Astrocyte (in vitro differentiated cells and primary cell): ENCODE measurements at places on chromosomes 13 and 19. TPM values are rescaled to one million over a fixed set of nuclear protein-coding genes. Genes with fewer than 3 reads are reported as not detected.

GRCh38 chr13:113794086-113794485, 35.1 kb downstream of the TMEM255B start:
- no peaks in the 10 kb centered on the region for H3K4me1 ChIP-seq
- H3K36me3 ChIP-seq: no peaks in the 10 kb centered on the region
- H3K27me3 ChIP-seq: peaks cover 7% of the 10 kb centered on the region
- H3K27ac ChIP-seq: no peak overlapping the region

GRCh38 chr19:15759962-15760565, 22.3 kb downstream of the OR10H3 start:
- no peaks in the 10 kb centered on the region for H3K27me3 ChIP-seq
- H3K4me3 ChIP-seq: no peak overlapping the region
- DNase-seq: no peak
- no peaks in the 10 kb centered on the region for H3K36me3 ChIP-seq

DNA sequence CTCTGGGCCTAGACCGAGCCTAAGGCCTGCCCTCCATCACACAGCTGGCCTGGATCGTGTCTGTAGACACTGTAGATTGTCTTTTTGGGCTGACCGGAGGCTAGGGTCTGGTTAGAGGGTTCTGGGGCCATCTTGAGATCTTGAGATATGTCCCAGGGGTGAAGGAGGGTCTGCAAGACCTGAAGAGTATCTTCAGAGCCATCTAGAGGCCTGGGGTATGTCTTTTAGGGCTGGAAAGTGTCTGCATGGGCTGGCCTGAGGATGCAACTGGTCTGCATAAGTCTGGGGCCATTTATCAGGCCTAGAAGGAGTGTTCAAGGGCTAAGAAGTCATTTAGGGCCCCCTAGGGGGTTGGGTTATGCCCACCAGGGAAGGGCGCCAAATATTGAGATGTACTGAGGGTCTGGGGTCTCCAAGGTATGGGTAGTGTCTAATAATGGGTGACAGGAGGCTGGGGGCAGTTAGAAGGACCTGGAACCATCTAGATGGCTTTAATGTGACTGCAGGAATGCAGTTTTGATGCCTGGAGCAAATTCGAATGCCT, 555 bp downstream of the SCAF1 start:
- peak overlapping the region; percentile 99 for H3K27ac ChIP-seq
- peak overlapping the region; percentile 100 for H3K4me3 ChIP-seq
- H3K27me3 ChIP-seq: no peaks in the 10 kb centered on the region
- no peak for DNase-seq
- peaks cover 37% of the 10 kb centered on the region for H3K4me1 ChIP-seq

DNA sequence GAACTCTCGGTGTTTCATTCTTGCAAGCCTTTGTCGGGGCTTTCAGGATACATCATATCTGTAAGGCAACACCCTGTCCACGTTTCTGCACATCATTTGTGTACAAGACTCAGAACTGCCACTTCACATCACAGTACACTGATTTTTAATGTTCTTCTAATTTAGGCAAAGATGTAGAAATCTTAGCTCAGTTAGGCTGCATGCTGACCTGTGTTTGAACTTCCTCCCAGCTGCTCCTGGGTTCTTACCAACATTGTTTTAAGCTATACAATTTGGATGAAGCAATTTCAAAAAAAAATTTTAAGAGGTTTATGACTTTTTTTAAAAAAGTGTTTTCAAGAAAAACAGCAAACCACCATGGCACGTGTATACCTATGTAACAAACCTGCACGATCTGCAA, 1047.9 kb upstream of the SLC10A2 start:
- H3K4me1 ChIP-seq: no peaks in the 10 kb centered on the region
- H3K4me3 ChIP-seq: no peak overlapping the region
- no peaks in the 10 kb centered on the region for H3K27me3 ChIP-seq
- no peak for DNase-seq
- H3K27ac ChIP-seq: no peak overlapping the region

GRCh38 chr13:41919031-41919740, 41.7 kb downstream of the VWA8 start:
- H3K4me3 ChIP-seq: no peak overlapping the region
- H3K36me3 ChIP-seq: no peaks in the 10 kb centered on the region
- DNase-seq: no peak
- no peak overlapping the region for H3K27ac ChIP-seq

Gene SLC25A41
- total RNA-seq: 0.55 and 0.75 TPM in 2 replicates

Gene CGB2
- 0.52 and 2.9 TPM in 2 replicates for total RNA-seq

DNA sequence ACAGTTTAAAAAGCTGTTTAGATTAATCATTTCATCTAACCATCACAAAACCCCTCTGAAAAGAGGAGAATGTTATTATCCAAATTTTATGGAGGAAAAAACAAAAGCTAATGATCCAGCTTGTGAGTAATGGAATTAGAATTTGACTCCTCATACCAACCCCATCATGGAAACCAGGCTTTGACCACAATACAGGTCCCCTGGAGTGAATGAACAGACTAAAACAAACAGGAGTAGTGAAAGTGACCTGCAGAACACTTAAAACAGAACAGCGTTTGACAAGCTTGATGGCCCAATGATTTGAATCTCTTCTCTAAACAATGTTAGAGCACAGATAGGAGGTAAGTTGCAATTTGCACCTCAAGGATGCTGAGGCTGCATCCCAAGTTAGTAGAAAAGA, 230.0 kb downstream of the DCT start:
- H3K36me3 ChIP-seq: no peaks in the 10 kb centered on the region
- no peak overlapping the region for H3K4me3 ChIP-seq
- H3K27me3 ChIP-seq: peaks cover 29% of the 10 kb centered on the region
- H3K4me1 ChIP-seq: peaks cover 14% of the 10 kb centered on the region

DNA sequence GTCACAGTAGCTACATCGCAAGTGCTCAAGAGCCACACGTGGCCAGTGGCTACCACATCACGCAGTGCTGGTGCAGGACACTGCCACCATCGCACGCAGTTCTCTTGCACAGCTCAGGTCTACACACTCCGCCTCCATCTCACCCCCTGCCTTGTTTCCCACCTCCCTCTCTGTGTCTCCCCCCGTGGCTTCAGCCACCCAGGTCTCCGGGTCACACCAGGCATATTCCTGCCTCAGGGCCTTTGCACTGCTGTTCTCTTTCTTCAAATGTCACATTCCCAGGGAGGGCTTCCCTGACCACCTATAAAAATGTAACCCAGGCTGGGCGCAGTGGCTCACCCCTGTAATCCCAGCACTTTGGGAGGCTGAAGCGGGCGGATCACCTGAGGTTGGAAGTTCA, 10.6 kb downstream of the CCDC8 start:
- H3K4me1 ChIP-seq: peaks cover 10% of the 10 kb centered on the region
- no peak overlapping the region for H3K27ac ChIP-seq
- peaks cover 9% of the 10 kb centered on the region for H3K27me3 ChIP-seq
- no peaks in the 10 kb centered on the region for H3K36me3 ChIP-seq
- H3K4me3 ChIP-seq: no peak overlapping the region

DNA sequence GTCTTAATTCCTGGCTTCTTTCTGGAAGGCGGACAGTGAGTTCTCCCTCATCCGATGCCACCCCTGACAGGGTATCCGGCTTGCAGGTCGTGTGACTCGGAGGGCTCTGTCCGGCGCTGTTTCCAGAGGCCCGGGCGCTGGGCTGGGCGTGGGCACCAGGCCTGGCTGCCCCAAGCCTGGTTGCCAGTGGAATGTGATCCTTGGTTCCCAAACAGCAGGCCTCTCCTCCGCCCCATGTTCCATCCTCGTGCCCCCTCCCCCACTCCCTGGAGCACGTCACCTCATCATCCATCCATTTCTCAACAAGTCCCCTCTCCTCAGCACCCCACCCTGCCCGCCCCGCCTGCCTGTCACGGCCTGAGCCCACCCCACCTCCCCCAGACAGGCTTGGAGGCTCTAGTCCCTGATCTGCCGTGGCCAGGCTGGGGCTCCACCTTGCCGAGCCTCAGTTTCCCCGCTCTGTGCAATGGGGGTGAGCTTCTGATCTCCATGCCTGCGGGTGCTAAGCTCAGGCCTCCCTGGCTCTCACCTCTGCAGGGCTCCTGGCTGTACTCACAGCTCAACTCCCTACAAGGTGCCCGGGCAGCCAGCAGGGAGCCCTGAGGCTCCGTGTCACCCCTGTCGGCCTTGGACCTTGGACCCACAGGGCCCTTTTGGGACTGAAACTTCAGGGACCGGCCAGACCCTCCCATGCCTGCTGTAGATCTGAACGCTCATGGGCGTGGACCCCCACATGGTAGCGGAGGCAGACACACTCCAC, 2.3 kb downstream of the TBXA2R start:
- no peaks in the 10 kb centered on the region for H3K27me3 ChIP-seq
- peaks cover 27% of the 10 kb centered on the region for H3K4me1 ChIP-seq
- no peak overlapping the region for H3K27ac ChIP-seq
- H3K4me3 ChIP-seq: no peak overlapping the region
